Inflammatory macrophage treated with lipopolysaccharide for 4 hours (primary cell): ENCODE measurements at places on chromosomes 12 and 14.

- no peak for DNase-seq
Observed at GRCh38 chr12:125549836-125550235, 484.6 kb downstream of the AACS start.

GRCh38 chr14:106843386-106843785 is 1317.0 kb downstream of the TMEM121 start:
- DNase-seq: no peak

GRCh38 chr14:96863327-96863985 is 66.3 kb downstream of the VRK1 start:
- no peak for DNase-seq

DNA sequence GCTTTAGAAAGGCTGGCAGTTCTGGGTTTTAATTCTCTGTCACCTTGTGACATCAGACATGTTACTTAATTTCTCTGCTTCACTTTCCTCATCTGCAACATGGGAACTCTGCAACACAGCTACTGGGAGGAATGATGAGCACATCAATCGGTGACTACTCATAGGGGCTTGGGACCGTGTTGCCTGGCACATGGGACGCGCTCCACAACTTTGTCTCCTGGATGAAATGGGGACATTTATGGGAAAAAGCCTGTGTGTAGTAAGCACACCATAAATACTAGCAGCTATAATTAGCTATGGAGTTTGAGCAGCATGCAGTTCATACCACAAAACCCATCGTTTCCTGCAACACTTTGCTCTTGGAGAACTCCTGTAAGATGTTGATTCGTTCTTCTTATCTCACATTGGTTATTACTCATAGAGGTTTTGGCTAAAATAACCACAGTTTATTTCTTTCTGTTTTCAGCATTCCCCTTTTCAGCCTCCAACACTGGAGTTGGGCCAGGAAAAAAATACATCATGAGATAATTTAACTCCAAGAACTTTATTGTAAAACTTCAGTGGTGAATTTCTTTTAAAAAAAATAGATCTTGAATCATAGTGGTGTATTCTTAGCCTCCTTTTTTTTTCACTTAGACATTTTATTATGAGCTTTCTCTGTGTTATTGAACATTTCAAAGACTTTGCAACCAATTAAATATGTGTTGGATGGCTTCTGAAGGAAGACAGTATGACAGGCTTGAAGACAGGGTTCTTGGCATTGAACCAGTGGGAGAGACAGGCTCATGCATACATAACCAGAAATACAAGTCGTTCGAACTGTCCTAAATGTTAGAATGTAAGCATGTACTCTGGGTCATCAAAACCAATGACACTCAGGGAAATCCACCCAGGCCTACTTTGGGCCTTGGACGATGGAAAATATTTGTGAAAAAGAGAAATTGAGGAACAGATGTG is 72.7 kb downstream of the RIN3 start:
- peak; percentile 92 for DNase-seq

GRCh38 chr14:61145034-61145902 is 135.9 kb downstream of the TMEM30B start:
- DNase-seq: no peak

- DNase-seq: peak; percentile 1
Observed at GRCh38 chr12:107564946-107565345, 120.7 kb upstream of the PWP1 start.

DNA sequence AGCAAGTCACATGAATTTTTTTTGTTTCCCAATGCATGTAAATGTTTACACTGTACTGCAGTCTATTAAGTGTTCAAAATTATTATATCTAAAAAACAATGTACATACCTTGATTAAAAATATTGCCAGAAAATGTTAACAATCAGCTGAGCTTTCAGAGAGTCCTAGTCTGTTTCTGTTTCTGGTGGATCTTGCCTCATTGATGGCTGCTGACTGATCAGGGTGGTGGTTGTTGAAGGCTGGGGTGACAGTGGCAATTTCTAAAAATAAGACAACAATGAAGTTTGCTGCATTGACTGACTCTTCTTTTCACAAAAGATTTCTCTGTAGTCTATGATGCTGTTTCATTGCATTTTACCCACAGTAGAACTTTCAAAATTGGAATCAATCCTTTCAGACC is 16.6 kb upstream of the KLRD1 start:
- DNase-seq: no peak
